ENCODE measurements at places on chromosomes 1 and 21.

DNA sequence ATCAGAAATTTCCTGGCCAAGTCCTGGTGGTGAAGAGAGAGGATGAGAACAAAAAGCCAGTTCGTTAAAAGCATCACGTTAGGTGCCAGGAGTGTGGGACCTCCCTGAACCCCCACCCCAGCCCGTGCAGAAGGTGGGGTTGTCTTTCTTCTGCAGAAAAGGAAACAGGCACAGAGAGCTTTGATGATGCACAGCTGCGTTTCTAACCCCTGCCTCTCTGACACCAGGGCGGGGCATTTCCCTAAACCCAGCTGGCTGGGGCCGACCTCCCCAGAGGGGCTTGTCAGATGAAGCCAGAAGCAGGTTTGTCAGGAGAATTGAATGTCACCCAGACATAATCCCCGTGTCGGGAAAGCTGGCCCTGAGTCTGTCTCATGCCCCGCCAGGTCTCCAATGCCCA, 189.3 kb upstream of the EDN2 start:
- peak; percentile 28 for DNase-seq

DNA sequence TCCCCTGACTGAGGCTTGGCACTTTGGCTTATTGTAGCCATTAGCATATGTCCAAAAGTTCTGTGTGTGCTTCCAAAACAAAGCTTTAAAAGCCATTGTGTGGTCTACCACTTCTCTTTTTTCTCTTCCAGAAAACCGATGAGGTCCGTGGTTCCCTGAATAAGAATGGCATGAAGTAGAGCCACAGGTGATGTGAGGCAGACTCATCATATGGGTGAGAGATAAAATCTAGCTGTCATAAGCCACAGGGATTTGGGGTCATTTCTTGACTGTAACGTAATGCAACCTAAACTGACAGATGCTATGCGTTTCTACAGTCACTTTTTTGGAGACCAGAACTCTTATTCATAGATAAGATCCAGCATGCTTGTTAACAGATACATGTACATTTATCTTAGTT, 7.0 kb upstream of the GREM2 start:
- no peak for DNase-seq

DNA sequence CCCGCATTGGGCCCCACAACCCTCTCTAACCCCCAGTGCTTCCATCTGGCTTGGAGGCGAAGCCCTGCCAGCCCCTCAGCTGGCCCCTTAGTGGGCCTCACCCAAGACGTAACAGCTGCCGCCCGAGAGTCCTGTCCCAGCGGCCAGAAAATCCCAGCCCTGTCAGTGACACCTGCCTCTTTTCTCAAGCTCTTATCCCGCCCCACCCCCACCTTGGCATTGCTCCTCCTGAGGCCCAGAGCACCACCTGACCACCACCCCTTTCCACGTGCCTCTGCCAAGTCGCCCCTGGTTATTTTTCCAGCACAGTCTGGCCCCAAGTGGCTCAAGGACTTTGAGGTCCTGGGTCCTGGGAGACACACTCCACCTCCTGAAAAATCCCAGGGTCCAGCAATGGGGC, 5.9 kb upstream of the CTRC start:
- DNase-seq = no peak

GRCh38 chr1:93735722-93736121, 54.1 kb upstream of the BCAR3 start:
- no peak for DNase-seq

DNA sequence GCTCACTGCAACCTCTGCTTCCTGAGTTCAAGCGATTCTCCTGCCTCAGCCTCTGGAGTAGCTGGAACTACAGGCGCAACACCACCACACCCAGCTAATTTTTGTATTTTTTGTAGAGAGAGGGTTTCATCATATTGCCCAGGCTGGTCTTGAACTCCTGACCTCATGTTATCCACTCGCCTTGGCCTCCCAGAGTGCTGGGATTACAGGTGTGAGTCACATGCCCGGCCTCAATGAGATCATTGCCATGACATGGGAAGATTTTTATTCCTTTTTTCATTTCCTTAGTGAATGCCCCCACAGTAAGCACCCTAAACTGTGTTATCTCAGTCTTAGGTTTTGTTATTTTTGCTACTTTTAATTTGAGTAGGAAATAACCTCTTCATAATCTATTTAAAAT, 977.9 kb downstream of the BRINP3 start:
- DNase-seq = no peak

GRCh38 chr1:228416217-228416933, at the start of gene TRIM17:
TSS of gene TRIM17 (minus strand) at chr1:228416861. CDS start at chr1:228415072, 1,789 bp downstream.
- DNase-seq = peak; percentile 42

DNA sequence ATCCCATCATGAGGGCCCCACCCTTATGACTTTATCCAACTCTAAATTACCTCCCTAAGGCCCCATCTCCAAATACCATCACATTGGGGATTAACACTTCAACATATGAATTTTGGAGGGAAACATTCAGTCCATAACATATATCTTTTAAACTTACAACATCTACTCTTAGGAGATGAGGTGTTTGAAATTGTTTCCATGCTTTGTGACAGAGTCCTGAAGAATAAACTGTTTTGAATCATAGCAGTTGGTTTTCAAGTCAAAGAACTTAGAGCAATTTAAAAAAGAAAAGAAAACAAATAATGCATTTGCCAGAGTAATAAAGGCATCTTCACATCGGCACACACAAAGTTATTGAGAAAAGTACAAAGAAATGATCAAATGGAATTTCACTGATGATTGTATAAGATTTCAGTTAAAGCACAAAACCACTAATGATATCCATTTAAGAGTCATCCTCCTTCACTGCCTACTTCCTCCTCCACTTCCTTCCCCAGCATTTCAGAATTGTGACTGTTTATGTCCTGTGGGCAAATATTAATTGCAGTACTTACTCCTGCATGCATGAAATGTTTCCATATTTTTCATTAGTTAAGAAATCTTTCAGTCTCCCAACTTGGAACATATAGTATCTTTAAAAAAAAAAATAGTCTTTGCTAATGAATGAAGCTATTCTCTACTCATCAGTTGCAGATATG, 202.0 kb downstream of the LRRC40 start:
- no peak for DNase-seq

GRCh38 chr1:203551550-203551949, 57.6 kb downstream of the OPTC start:
- DNase-seq = no peak

- DNase-seq = no peak
Measured at GRCh38 chr1:36664571-36665287, 182.0 kb upstream of the CSF3R start.

- DNase-seq = no peak
Measured at GRCh38 chr1:3555131-3555920, 56.0 kb downstream of the MEGF6 start.

GRCh38 chr1:224524679-224525078, 90.1 kb upstream of the WDR26 start:
- no peak for DNase-seq

DNA sequence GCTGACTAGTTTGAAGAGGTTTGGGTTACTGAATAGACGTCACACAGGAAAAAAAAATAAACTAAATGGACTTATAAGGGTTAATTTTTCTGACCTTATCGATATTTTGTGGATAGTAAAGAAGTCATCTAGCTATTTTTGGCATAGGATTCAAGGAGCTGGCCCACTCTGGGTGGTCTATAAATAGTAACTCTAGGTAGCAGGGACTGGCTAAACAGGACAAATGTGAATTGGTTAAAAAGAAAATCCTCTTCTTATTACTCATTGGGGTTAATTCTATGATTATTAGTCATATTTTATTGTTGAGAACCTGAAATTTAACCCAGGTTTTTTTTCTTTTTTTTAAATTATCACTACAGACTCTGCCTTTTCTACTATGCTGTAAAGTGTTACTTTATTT, 61.7 kb downstream of the ATF6 start:
- no peak for DNase-seq

DNA sequence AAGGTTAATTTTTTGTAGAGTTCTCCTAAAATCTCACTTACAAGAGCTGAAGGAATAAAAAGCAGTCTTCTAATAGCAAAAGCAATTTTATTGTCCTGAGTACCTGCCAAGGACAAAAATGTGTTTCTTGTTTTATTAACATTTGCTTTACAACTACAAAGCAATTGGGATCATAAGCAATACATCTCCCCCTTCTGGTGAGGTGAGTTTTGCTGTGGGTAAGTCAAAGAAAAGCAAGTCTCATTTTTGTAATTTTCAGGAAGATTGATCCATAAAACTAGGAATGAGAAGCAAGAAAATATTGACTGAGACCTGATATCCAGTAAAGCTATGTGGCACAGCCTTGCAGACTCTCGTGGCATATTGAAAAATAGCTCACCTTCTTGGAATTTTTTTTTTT, 2162.7 kb downstream of the NCAM2 start:
- no peak for DNase-seq

GRCh38 chr21:23876925-23877558, 1730.2 kb downstream of the MRPL39 start:
- DNase-seq = no peak

DNA sequence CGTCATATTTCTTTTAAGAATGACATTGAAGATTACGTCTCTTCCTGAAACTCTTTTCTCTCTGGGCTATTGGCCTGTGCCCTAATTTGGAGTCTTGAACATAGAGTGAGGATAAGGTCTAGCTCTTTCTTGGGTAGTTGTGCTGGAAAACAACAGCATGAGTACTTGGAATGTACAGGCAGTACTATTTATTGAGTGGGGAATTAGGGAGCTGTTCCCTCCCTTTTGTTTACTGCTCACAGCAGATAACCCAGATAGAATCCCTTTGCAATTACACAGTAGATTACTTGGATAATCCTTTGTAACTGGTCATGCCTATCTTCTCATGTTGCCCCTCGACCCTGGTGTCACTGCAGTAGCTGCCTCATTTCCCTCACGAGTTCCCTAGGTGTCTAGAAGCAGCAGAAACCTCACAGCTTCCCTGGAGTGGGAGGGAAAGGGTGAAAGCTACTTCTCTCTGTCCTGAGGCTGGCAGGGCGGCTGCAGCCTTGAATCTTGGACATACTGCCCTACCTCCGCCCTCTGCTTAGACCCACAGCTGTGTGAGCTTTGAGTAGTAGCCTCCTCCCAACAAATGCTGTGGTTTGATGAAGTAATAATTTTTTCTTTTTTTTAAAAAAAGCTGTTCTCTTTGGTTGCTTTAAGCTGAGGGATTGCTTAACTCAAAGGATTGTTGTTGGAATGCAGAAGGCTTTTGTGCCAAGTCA, 70.6 kb downstream of the FGGY start:
- no peak for DNase-seq

DNA sequence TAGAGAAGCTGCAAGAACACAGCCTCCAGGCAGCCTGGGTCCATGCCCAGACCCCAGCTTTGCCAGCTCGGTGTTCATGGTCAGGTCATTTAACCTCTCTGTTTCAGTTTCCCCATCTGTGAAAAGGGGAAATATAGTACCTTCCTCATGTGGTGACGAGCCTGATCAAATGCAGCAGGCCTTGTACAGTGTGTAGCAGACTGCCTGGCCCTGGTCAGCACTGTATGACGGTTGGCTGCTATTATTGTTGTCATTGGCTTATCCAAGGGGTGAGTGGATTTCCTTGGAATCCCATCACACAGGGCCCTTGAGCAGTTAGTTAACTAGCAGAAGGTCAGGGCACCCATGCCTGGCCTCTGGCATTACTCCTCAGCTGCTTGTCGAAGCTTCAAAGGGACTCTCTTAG, 6.6 kb upstream of the TMEM51 start:
- DNase-seq = no peak

GRCh38 chr1:80540596-80540995, 1260.1 kb upstream of the ADGRL2 start:
- no peak for DNase-seq

DNA sequence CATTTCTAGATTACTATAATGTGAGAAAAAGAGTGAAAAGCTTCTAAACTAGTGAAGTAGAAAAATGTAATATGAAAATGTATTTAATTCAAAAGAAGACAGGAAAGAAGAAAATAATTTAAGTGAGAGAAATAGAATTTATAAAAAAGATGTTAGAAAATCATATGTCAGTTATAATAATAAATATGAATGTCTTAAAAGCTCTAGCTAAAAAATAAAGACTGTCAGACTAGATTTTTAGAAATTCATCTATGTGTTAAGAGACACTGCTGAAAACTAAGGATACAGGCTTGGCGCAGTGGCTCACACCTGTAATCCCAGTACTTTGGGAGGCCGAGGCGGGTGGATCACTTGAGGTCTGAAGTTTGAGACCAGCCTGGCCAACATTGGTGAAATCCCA, 37.3 kb upstream of the VANGL1 start:
- DNase-seq = no peak

- DNase-seq = no peak
Measured at GRCh38 chr1:245822996-245823395, 668.2 kb downstream of the KIF26B start.

DNA sequence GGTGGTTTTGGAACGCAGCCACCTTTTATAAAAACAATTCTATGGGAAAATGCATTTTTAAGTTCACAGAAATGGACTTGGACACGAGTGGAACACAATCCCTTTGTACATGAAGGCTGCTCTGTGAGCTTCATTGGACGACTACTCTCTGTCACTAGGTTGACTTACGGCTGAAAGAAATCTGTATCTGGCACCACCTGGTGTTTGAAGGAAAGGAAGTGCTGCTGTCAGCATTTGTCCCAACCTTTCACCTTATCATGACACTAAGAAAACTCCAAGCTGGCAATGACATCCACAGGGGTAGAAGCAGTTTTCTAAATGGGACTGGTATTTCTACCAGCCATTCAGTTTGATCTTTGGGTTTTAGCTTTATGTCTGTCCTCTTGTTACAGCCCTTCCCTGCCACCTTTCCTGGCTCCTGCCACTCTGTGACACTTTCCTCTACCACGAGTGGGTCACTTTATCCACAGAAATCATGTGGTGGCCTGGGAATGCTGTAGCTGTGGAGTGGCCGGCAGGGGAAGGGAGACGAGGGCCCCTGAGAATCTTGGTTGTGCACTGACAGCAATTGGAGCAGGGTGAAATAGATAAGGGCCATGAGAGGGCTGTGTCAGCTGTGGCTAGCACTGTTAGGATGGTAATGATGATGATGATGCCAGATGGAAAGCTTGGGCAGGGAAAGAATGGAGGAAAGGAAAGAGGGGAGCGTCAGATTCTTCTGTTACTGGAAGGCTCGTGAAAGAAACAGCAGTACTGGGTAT, 85.2 kb downstream of the TBX19 start:
- DNase-seq = peak; percentile 31

GRCh38 chr1:178223289-178223688, 129.4 kb downstream of the RASAL2 start:
- DNase-seq = no peak
